ENCODE measurements at places on chromosomes 7 and 10.

- DNase-seq: no peak
Observed at GRCh38 chr7:55472928-55473725, 99.2 kb downstream of the VOPP1 start.

- DNase-seq: no peak
Observed at GRCh38 chr7:87216701-87217508, 2.6 kb downstream of the TMEM243 start.

DNA sequence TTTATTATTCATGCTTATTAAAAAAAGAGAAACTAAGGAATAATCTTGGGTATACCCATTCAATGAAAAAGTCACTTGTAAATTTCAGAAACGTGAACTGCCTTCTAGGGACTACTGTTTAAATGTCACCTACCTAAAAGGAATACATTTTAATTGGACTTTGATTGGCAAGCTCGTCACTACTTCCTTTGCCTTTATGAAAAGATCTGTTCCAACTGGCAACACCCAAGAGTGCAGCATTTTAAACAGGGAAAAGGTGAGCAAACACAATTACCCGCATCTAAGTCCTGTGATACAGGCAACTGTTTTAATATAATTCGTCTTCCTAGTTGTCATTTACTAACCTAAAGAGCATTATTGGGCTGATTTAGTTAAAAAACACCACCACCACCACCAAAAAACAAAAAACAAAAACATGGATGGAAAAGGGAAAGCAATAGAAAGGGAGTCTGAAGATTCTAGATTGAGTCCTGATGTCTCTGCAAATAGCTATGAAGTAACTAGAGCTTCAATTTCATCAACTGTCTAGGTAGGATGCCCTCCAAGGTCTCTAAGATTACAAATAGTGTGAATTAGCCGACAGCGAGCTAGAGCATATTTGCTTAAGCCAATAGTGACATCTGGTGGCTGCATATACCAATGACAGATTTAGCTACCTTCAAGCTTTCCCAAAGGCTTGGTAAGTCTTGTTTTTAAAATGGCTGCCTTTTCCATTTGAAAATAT is 33.8 kb upstream of the ICA1 start:
- DNase-seq: peak; percentile 86

- DNase-seq: no peak
Observed at GRCh38 chr10:131495224-131495623, 183.7 kb upstream of the TCERG1L start.

GRCh38 chr10:120145107-120145506 is 252.6 kb downstream of the SEC23IP start:
- no peak for DNase-seq

DNA sequence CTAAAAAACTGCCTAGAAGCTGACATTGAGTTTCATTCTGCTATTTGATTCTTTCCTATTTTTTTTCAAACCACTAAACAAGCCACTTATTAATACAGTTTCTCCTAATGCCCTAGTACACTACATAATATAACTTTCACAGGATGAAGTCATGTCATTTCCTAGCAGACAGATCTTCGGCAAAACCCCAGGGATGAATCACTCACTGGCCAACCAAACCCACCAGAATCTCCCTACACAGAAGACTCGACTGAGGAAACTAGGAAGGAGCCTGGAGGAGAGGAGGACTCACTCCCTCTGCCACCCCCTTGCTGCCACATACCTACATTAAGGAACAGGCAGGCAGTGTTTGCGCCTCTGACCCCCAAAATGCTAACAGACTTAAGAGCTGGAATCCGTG is 33.4 kb downstream of the XPNPEP1 start:
- DNase-seq: no peak

DNA sequence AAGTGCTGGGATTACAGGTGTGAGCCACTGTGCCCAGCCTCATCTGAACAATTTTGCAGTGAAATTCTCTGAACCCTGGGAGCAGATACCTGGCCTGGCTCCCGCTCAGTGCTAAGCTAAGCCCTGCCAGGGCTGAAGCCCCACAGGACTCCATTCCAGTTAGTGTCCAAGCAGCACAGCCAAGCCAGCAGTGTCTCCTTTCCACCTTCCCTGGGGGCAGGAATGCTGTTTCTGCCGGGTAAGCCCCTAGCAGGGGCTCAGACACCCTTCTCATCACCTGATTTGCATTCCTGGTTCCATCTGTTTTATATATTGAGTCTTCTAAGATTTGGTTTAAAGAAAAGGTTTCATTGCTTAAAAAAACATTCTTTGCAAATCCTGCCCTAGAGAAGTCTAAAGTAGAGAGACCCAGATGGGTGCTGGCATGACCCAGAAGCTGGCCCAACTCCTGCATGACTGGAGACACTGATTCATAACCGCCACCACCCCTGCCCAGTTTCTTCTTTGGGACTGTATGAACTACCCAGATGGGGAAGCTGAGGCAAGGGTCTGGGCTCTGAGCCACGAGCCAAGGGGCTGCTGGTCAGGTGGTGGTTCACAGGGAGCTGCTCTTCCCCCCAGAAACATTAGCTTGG is 14.0 kb downstream of the SLC13A4 start:
- no peak for DNase-seq

GRCh38 chr7:18583305-18583704 is 87.8 kb downstream of the HDAC9 start:
- no peak for DNase-seq

DNA sequence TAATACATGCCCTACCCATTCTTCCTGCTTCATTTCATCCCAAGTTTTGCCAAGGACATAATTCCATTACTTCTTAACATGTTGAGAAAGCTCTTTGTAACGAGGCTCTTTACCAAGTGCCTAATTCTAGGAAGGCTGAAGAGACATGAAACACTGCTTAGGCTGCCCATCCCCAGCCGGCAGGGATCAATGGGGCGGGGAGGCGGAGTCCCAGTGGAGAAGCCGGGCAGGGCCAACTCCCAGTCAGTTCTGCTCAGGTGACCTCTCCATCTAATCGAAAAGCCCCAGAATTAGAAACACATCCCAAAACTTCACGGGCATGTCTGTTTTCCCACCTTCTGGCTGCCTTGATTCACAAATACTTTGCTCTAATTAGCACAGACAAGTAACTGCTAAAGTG is 89.5 kb upstream of the LYZL1 start:
- no peak for DNase-seq

GRCh38 chr7:6636741-6637543 is at the start of gene ZNF316:
TSS of gene ZNF316 (plus strand) at chr7:6637318. CDS start at chr7:6642410, 5,092 bp downstream.
- no peak for DNase-seq

- DNase-seq: no peak
Observed at GRCh38 chr7:157557263-157557662, 220.5 kb downstream of the DNAJB6 start.

GRCh38 chr7:89943525-89944050 is 210.7 kb upstream of the STEAP1 start:
- no peak for DNase-seq

DNA sequence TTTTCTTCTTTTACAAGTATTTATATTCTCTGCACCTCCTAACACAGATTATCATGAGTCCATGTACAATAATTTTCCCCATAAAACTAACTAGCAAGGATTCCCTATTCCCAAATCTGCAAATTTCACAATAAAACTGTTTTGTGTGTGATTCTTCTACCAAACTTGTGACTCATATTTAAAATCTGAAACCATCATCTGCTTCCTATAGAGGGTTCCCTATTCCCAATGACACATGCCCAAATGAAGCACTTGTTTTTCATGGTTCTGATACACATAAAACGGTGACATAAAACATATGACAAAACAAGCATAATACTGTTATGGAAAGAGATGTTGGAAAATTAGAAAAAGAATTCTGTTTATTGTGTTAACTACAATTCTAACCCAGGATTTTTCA is 657.6 kb downstream of the PARD3 start:
- DNase-seq: no peak

- DNase-seq: no peak
Observed at GRCh38 chr7:33444511-33444910, 315.1 kb downstream of the BBS9 start.

DNA sequence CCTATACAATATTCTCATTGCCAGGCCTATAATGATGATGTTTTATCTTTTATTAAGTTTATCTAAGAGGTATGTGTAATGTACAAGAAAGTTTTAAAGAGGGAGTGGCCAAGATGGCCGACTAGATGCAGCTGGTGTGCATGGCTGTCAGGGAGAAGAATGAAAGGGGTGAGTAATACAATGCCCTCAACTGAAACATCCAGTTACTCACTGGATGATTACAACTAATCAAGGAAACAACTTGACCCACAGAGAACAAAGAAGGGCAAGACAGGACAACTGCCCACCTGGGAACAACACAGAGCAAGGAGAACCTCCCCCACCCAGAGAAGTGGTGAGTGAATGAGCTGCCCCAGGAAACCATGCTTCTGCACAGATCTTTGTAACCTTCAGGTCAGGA is 880.0 kb upstream of the LRRTM3 start:
- DNase-seq: no peak

- no peak for DNase-seq
Observed at GRCh38 chr7:145183069-145183468, 347.2 kb upstream of the TPK1 start.

DNA sequence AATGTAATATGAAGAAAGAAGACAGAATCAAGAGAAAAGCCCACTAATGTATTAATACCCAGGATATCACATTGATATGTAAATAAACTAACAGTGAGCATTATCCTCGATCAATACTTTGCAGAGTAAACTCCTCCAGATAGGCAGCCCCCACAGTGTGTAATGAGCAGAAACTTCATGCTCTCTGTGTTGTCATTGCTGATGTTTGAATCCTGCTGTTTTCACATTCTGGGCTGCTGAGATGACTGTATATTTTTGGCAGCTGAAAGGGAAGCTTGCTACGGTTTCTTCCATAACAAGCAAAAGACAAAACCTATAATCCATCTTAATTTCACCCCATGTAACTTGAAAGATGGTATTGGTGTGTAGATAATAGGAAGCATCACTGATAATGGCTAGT is 15.3 kb upstream of the THSD7A start:
- no peak for DNase-seq

- DNase-seq: no peak
Observed at GRCh38 chr10:116926426-116926825, 77.1 kb downstream of the ENO4 start.

- DNase-seq: no peak
Observed at GRCh38 chr7:125074141-125074540, 144.5 kb upstream of the POT1 start.

- DNase-seq: no peak
Observed at GRCh38 chr7:20741801-20742200, 44.9 kb downstream of the SP8 start.

GRCh38 chr7:28674359-28674782 is 262.1 kb downstream of the CREB5 start:
- DNase-seq: no peak

- DNase-seq: no peak
Observed at GRCh38 chr10:79601939-79602338, 8.8 kb upstream of the SFTPA1 start.

GRCh38 chr7:56115852-56116538 is at the start of gene NUPR2:
TSS of gene NUPR2 (minus strand) at chr7:56116417. CDS start at chr7:56116314, 103 bp downstream.
- DNase-seq: no peak

GRCh38 chr7:130180571-130181262 is 24.5 kb downstream of the TMEM209 start:
- no peak for DNase-seq

- DNase-seq: no peak
Observed at GRCh38 chr10:129962872-129963640, 1.0 kb downstream of the EBF3 start.

DNA sequence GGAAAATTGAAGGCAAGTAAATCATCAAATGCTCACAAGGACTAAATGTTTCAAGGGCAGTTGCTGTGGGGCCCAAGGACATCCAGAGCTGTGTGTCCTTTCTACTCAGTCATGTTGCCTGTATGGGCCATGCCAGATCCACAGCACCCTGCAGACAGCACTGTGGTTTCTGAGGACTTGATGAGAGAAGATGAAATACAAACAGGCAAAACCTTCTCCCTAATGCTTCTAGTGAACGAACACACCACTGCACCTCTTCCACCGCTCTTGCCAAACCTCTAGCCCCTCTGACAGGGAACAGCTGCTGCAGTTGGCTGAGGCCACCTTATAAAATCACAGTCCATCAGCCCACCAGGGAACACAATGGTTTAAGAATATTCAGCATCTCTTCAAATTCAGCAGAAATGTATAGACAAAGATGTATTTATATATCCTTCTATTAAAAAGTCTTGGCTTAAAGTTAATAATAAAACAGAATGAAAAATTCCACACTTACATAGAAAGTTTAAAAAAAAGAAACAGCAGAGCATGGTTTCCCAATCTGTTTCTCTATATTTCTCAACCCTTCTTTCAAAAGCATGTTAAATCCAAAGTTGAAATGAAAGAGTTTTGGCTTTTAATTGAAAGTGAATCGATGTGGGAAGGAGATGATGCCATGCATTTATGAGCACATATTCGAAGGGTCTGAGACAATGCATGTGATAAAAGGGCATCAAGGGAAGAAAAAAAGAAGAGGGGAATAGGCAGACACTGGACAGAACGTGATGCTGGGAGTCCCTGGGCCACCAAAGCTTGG is 14.0 kb downstream of the CYP3A7 start:
- DNase-seq: no peak

DNA sequence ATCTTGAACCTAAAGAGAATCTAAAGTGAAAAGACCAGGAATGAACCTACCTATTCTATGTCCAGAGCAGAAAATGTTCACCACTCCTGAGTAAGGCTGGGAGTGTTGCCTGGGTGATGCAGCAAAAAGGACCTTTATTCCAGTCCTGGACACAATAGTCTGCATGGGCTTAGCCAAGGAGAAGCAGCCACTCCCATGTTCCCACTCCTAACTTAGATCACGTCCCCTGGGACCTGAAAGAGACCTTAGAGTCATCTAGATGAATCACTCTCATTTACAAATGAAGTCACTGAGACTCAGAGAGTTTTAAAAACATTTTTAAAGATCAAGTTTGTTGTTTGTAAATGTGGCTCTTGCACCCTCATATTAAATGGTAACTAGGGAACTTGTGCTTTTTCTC is 763.4 kb downstream of the KCNMA1 start:
- DNase-seq: no peak

All from NCI-H1694 (cell line).